AML-193 (cell line): ENCODE measurements at places on chromosomes 6 and 20.

DNA sequence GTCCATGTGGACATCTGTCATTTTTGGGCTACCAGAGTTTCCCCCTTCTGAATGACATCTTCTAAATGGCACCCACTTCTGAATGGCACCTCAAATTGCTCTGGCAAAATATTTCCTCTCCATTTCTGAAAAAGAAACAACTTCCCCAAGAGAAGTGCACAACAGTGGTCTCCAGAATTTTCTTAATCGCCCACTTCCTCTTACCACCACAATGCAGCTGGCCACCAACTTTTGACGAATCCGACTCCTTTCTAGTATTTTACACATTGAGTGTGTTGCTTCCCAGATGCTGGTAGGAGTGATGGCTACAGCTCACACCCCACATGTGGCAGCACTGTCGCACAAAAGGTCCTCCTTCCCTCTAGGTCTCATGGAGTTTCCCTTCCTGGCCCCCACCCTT lies 216.1 kb downstream of the FOXA2 start:
- no peak for DNase-seq

- no peak for DNase-seq
These were observed 223.1 kb upstream of the PRDM1 start for GRCh38 chr6:105862936-105863607.

- no peak for DNase-seq
These were observed 4.5 kb upstream of the INSM1 start for GRCh38 chr20:20363434-20363798.

DNA sequence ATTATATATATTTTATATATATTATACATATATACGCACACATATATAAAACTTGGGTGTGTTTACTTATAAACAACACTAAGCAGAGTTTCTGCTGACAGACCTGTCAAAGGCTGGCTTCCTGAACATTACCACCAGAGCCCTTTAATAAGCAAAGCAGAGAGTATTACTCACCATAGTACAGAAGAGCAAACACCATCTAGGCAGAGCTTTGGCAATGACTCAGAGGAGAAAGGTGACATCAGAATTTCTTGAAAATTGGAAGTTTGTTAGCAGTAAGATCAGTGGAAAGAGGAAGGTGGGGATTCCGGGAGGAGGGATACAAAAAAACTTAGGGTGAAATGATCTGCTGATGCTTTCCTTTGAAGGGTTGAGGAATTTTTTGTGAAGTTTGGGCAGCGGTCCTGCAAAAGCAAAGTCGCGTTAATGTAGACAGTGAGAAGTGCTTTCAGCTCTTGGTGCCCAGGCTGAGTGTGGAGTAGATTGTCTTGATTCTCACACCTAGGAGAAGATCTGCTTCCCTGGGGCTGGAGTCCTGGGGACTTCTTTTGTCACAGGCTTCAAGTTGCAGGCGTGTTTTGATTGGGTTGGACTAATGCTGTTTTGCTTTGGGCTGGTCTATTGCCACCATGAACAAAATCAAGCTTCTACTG lies 109.6 kb upstream of the BACH2 start:
- no peak for DNase-seq

GRCh38 chr20:41437836-41438235 lies 71.2 kb upstream of the EMILIN3 start:
- DNase-seq = no peak

DNA sequence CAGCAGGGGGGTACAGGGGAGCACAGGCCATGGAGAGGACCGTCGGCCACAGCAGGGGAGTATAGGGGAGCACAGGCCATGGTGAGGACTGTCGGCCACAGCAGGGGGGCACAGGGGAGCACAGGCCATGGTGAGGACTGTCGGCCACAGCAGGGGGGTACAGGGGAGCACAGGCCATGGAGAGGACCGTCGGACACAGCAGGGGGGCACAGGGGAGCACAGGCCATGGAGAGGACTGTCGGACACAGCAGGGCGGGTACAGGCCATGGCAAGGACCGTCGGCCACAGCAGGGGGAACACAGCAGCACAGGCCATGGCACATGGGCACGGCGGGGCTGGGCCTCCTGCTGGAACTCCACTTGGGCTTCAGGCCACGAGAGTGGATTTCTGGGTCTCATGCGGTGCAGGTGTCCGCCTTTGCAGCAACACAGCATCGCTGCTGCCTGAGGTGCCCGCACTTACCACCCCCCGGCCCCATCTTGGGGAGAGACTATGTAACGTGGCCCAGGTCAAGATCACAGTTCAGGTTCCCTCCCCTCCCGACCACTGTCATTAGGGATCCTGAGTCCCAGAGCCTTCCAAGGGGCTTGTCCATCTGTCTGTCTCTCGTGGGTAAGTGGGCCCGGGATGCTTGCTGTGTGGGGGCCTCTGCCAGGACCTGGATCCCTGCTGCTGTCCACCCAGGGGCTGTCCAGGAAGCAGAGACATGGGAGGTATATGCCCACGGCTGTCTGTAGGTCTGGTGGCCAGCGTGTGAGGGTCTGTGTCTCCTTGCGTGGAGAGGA lies 2.5 kb downstream of the NPBWR2 start:
- DNase-seq = no peak

DNA sequence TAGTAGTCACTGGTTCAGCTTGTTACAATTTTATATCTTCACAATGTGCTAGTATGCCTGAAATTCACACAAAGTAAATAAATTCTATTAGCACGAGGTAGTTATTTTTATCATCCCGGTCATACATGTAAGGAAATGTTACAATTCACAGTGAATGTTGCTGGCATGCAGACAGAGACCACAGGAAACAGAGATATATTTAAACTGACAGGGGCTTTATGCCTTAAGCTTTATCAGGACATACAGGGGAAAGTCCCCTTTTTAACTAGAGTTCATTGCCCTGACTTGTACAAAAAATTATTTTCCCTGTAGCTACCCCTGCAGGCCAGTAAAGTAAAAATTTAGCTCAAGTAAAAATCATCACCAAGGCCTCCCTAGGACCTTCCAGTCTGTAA lies 712.0 kb upstream of the NRSN1 start:
- DNase-seq = no peak

DNA sequence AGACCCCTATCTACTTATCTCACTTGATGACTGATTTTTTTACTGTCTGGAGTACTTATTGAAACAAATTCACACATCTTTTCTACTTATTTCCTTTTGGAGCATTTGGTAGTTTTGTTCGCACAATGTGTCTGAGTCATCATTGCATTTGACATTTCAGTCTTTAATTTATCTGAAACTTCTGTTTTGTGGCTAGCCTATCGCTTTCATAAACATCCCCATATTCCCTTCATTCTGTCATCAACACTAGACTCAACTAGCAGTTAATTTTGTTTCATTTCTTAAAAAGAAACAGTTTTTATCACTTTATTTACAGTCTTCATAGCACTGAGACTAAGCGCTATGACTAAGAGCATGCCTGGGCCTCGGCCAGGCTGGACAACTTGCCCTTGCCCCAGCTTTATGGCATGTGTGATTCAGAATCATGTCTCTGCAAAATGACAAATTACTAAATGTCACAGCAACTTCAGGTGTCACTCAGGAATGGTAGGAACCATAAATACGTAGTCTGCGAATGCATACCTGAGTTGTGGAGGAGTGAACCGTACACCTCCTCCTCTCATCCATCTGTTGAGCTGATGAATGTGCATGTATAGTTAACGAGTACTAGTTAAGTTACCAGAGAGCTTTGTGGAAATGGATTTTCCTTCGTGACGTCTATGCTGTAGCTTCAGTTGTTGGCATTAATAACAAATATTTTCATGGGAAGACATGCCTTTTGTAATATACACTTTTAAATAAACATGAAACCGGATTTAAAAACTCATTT lies 16.2 kb downstream of the L3MBTL3 start:
- no peak for DNase-seq

- DNase-seq = no peak
These were observed 127.9 kb upstream of the ADGRF1 start for GRCh38 chr6:47169785-47170616.

DNA sequence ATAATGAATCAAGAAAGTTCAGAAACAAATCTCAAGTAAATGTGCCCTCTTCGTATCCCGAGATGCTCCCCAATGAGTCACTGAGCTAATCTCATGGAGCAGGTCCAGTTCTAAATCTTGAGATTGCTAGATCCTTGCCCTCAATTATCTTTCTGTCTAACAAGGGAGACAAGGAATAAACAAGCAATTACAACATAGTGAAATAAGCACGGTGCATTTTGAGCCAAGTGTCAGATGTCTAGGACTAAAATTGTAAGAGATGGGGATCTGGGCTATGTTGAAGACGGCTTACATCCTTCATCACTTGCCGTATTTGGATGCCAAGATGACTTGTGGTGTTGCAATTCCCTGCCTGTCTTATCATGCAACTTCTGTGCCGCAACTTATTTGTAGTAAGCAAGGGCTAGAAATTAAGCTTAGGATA lies 56.5 kb upstream of the ADGRF1 start:
- DNase-seq = no peak

DNA sequence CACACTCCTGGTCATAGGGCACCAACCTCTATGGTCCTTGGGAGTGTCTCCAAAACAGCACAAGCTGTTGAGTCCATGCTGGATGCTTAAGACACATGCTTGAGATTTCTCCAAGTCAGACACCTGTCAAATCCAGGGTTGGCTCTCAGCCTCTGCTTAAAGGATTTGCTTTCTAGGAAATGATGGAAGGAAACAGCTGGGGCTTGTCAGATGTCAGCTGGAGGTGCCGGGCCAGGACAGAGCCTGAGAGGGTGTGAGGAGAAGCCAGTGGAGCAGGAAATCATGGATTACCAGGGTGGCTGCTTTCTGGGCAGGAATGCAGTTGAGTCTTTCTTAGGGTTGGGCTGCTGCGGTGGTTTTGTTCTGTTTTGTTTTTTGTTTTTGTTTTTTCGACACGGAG lies 83.0 kb upstream of the FAM184A start:
- DNase-seq = no peak

- DNase-seq = no peak
These were observed 459.2 kb upstream of the SOX4 start for GRCh38 chr6:21134356-21134755.

DNA sequence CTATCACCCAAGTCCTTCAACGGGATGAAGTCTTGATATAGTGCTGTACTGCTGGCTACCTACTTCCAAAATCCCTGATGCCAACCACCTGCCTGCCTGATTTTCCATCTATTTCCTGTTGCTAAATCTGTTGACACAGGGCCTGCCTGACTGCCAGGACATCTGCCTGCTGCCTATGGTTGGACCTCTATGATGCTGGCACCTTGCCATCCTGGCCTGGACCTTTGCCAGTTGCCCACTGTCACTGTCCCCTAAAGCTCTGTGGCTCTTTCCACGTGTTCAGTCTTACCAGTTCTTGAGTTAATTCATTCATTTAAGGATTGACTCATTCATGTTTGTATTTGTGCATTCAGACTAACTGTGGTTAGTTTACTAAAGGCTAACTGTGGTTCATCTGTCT lies 9.2 kb upstream of the RGS17 start:
- no peak for DNase-seq

GRCh38 chr6:24522228-24523176 lies 27.7 kb downstream of the ALDH5A1 start:
- no peak for DNase-seq

- no peak for DNase-seq
These were observed 15.1 kb downstream of the UBE2V1 start for GRCh38 chr20:50097843-50098242.

GRCh38 chr6:1602049-1602713 lies 7.5 kb upstream of the FOXC1 start:
- no peak for DNase-seq

GRCh38 chr6:20605581-20605980 lies 71.3 kb downstream of the CDKAL1 start:
- no peak for DNase-seq

DNA sequence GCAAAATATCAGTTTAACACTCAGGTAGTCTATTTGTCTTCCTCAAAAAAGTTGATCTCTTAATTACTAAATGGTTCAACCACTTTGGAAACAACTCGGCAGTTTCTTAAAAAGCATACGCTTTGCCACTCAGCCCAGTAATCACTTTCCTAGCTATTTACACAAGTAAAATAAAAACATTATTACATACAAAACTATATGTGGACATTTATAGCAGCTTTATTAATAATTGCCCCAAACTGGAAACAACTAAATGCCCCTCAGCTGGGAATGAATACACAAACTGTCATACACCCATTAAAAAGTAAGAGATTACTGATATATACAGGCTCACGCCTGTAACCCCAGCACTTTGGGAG lies 7.4 kb downstream of the EEF1A1 start:
- no peak for DNase-seq

DNA sequence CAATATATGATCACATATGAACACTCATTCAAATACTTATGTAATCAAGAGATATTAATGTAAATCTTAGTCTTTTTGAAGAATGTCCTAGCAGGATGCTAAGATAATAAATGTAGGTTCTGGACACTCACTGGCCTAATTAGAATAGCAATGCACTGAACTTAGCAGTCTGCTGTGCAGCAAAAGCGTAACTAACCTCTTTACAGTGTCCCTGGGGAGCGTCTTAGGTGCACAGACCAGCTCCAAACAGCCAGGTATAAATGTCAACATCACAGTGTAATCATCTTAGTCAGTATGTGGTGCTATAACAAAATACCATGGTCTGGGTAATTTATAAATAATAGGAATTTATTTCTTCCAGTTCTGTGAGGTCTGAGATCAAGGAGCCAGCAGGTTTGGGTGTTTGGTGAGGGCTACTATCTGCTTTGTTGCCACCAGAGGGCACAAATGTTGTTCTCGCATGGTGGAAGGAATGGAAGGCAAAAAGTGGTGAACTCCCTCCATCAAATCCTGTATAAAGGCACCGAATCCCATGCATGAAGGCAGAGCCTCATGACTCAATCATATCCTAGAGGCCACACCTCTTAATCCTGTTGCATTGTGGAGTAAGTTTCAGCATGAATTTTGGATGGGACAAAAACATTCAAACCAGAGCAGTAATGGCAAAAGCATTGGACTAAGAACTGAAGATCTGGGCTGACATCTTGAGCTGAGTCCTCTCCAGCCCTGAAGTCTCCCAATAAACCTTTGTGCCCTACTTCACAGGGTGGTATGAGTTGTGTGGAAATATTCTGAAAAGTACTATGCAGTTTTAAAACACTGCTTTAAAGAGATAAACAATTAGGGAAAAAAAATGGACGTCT lies 41.8 kb upstream of the FOXO3 start:
- peak; percentile 64 for DNase-seq

DNA sequence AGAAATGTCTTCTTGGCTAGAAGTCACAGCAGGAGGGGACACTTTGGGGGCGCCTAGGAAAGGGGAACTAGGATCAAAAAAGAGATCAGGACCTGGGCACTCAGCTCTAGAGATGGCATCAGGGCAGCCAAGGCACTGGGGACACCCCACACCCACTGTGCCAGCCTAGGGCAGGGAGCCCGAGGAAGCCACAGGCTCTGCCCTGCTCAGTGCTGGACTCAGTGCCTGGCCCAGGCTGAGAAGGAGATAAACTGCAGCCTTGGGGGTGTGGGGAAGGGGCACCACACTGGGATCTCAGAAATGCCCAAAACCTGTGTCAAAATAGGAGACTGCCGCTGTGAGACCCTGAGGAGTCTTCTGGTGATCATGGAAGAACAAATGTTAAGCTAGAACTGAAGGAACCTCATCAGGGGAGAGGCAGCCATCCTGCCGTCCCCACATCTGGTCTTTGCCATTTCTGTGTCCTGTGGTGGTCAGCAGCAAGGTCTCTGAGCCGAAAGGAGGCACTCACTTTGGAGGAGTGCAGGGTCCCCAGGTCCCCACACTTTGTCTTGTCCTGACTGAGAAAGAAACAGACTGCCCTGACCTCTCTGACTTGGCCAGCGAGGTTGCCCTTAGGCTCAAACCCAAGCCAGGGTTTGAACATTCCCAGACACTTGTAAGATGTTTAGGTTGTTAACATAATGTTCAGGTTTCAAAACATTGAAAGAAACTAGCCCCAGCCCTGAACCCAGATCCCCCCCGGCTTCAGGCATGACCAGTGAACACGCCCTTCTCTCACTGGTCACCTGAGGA lies 2.3 kb downstream of the ARFRP1 start:
- no peak for DNase-seq
